ENCODE measurements at places on chromosomes 2 and 18. TPM values are rescaled to one million over a fixed set of nuclear protein-coding genes. Genes with fewer than 3 reads are reported as not detected.

The CBLN2 gene
- 0.61 TPM for total RNA-seq

The ANKRD44 gene
- total RNA-seq, result 20.8 TPM

The POTEJ gene
- total RNA-seq, result not detected

The PLCD4 gene
- total RNA-seq, result 2.8 TPM

The EFEMP1 gene
- total RNA-seq, result 872 TPM

The GAD1 gene
- not detected for total RNA-seq

The USP40 gene
- 41.0 TPM for total RNA-seq

The MERTK gene
- 1.2 TPM for total RNA-seq

GRCh38 chr18:45891806-45892205 is 66.3 kb downstream of the SIGLEC15 start:
- no peak for DNase-seq

- no peak for DNase-seq
Observed at GRCh38 chr2:64675860-64676259, 22.1 kb upstream of the SERTAD2 start.

DNA sequence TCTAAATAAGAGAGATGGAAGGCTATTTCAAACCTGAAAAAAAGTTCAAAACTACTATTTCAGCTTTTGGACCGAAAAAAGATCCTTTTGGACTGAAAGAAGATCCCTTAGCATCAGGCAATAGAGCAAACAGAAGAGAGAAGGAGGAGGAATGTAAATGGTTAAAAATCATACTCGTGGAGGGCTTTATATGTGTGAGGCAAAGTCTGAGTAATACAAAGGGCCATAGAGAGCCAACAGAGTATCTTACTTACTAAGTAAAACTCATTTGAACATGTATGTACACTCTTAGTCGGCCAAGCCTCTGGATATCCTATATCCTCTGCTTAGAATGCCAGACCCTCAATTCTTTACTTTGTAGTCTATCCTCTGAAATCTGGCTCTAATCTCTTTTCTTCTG is 55.7 kb downstream of the ITSN2 start:
- DNase-seq, result no peak

GRCh38 chr18:55265130-55265675 is 305.9 kb upstream of the CCDC68 start:
- DNase-seq, result no peak

DNA sequence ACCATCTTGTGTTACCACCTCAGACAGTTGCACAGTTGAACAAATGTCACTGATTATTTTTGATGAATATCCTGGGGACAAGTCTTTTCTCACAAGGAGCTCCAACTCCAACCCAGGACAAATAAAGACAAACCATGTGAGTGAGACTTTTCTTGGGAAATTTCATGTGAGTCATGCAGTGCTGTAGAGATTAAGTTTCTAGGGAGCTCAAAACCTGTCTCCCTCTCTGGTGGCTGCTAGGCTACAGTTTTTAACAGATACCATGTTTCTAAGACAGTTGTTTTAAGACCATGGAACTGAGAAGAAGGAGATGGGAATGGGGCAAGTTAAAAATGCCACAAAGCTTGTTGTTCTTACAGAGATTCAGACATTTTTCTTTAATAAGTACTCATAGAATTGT is 255.5 kb downstream of the RIT2 start:
- no peak for DNase-seq

DNA sequence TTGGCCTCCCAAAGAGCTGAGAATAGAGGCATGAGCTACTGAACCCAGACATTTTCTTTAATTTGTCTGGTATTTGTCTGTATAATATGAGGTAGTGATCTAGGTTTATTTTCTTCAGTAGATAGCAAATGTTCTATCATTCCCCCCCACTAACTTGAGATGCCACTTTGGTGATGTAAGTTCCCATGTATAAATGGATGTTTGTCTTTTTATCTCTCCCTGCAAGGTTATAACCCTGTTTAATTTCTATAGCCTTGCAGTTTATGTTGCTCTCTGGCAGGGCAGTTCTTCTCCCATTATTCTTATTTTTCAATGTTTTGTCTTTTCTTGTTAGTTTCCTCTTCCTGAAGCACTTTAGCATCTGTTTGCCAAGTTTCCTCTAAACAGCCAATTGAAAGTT is 39.1 kb upstream of the MAP4K4 start:
- no peak for DNase-seq

DNA sequence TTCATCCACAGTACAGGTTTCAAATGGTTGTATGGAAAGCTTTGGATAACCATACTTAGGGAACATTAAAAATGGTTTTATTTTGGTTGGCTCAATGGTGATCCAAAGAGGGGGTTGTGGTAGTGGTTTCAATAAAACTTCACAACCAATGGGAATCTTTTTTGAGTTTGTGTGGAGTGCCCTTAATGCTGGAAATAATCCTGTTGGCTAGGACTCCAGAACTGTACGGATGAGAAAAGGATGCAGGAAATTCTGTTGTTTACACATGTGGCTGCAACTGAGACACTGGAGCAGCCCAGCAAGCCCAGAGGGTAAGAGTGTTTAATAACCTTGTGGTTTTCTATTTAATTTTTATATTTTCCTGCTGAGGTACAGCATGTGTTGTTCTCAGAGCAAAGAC is at the start of gene CCDC102B:
CCDC102B (plus strand) TSS at position 210 of the 400 bp plus-strand sequence. CDS start 38,684 bp downstream, outside the sequence.
- DNase-seq, result no peak

GRCh38 chr2:44230378-44230777 is 44.9 kb upstream of the SLC3A1 start:
- no peak for DNase-seq

- DNase-seq, result no peak
Observed at GRCh38 chr18:36561046-36561445, 263.5 kb downstream of the FHOD3 start.

Data from NCI-H460 (cell line).